Activated CD8-positive, alpha-beta memory T cell treated with anti-CD3 and anti-CD28 coated beads for 1 hour (primary cell): ENCODE measurements at places on chromosomes 5 and 9.

GRCh38 chr5:179927824-179928223, 20.1 kb upstream of the TBC1D9B start:
- DNase-seq, result no peak

DNA sequence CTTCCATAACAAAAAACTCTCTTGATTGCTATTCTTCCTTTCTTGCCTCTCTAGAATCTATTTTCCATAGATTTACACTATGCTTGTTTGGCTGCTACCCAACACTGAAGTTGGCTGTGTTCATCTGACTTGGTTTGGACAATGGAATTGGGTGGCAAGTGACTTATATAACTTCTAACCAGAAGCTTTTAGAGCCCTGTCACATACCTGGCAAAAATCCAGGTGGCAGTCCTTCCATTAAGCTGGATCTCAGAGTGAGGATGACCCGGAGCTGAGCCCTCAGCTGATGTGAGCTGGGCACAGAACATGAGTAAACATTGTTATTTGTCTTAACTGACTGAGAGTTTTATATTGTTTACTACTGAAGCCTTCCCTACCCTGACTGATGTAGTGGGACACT, 225.7 kb downstream of the TLR4 start:
- no peak for DNase-seq

GRCh38 chr5:9480499-9480898, 65.4 kb downstream of the SEMA5A start:
- DNase-seq, result no peak

DNA sequence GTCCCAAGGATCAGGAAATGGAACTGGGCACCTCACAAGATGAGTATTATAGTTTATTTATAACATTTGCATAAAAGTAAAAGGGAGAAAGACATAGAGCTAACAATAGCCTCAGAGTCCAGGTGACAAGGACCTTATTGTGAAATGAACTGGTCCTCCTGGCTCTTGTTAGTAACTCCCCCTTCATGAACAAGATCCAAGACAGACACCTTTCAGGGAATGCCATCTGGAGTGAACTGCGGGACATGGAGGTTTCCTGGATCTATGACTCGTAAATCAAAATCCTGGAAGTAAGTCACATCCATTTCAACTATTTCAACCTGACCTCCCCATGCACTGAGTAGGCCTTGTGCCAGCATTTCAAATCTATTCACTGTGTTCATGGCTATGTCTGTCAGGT, 129.5 kb upstream of the GAS1 start:
- DNase-seq, result no peak

DNA sequence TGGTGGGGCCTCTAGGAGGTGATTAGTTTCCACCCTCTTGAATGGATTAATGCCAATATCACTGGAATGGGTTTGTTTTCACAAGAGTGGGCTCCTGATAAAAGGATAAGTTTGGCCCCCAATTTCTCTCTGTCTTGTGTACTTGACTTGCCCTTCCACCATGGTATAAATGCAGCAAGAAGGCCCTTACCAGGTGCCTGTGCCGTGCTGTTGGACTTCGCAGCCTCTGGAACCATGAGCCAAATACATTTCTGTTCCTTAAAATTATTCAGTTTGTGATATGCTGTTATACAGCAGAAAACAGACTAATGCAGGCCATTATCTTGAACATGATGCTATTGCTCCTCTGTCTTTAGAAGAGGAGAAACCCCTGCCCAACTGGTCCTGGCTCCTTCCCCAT, 17.8 kb upstream of the BRD3 start:
- no peak for DNase-seq

GRCh38 chr5:111755942-111756381, 1.0 kb downstream of the NREP start:
- no peak for DNase-seq

DNA sequence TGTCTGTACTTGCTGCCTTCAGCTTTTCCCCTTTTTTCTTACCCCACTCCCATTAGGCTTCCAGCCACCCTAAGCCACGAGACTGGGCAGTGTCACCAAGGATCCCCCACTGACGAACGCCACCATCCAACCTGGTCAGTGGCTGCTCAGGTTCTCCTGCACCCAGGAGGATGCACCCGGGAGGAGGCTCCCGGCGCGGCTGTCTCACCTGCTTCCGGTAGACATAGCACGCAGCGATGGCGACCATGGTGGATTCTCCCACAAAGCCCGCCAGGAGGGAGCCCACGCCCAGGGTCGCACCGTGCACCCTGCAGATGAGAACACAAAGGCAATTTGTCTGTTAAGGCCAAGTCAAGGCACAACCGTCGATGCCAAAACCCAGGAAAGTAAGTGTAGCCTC, 48.1 kb downstream of the OTULIN start:
- DNase-seq, result no peak

DNA sequence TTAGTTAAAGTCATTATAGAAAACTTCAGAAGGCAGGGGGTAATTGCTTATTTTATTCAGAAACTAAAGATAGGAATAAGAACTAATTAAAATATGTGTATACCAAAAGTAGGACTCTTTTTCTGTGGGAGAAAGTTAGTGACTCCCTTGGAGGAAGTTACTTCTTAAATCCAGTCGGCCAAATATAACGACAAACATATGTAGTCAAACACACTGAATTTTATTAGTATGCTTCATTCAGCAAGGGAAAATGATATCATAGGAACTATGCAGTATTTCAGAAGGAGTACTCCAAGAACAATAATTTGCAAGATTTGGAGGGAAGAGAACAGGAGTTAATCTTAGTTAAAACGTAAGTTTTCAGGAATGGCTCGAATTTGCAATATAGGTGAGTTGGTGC, 432.6 kb downstream of the CYLC2 start:
- DNase-seq, result no peak

DNA sequence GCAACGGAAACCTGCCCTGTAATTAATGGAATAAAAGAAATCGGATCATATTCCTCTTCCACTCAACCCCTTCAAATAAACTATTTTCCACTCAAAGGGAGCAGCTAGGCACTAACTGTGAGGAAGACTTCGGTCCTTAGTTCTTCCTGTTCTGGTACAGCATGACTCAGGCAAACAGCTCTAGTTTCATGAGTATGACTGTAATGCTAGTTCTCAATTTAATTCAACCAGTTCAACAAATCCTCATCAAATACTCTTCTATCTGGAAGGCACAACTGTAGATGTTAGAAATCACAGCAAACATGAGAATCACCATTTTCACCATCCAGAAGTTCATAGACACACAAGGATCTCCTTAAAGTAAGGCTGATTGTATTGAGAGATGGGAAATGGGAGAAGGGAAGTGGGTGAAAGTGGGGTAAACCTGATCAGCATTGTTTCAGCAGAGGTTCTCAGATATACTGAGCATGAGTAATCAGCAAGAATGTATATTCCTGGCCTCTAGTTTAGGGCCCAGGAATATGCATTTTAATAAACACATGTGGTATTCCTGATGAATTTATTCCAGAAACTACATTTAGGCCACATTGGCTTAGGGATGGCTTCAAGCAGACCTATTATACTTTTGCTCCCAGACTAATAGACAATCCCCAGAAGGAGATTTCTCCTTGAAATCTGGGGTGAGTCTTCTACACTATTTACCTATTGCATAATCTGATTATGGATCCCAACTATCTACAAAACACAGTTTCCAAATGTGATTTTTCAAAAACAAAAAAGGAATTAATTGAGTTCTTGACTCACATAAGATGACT, 141.1 kb upstream of the SLC12A2 start:
- DNase-seq, result no peak

DNA sequence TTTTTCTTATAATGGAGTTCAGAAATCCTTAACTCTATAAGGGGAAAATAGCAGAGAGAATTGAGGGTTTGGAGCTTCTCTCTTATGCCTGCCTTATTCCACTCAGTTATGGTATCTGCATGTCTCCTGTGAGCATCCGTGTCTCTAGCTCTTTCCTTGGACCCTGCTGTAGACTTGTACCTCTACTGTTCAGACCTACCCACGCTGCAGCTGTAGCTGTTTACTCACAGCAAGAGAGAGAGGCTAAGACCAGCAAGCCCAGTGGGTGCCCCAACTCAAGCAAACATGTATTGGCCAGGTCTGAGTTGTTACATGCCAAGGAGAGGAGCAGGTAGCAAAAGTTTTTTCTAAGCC, 7.1 kb upstream of the PCSK1 start:
- DNase-seq, result no peak

DNA sequence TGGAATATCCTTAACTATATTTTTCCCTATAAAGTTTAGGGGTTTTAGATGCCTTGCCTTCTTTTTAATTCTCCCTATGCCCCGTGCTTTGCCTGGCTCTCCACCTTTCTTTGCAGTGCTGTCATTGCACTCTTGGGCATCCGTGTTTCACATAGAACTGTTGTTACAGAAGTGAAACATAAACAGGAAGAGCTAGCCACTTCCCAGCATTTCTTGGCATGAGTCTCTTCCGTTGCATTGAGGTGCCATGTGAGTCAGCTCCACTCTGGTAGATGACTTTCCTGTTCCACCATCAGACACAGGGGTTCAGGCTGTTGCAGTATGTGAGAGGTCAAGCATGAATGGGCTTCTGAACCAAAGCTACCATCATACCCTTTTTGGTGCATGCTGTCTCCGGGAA, 73.4 kb downstream of the ANGPTL2 start:
- DNase-seq, result no peak

GRCh38 chr5:77222722-77223121, 12.2 kb downstream of the PDE8B start:
- DNase-seq, result no peak

GRCh38 chr9:78562021-78562420, 265.1 kb downstream of the PSAT1 start:
- no peak for DNase-seq

DNA sequence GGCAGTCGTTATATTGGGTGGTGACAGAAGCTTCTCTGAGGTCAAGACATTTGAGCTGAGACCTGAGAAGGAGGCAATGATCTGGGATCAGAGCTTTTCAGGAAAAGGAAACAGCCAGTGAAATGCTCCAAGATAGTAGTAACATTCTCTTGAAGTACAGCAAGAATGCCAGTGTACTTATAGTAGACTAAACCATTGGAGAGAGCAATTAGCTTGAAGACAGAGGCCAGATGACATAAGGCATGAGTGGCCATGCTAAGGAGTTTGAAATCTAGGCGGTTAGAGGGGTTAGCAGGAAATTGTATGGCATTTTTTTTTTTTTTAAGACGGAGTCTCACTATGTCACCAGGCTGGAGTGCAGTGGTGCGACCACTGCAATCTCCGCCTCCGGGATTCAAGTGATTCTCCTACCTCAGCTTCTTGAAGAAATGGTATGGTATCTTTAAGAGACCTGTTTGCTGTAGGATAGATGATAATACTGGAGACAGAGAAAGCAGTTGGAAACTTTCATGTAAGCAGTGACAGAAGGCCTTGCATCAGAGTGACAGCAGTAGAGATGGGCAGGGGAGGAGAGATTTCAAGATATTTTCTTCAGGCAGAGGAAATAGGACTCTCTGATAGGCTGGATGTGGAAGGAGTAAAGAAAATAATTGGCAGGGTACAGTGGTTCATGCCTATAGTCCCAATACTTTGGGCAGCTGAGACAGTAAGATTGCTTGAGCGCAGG, 482.2 kb upstream of the PAPPA start:
- DNase-seq, result no peak

GRCh38 chr9:35341585-35341984, 148.3 kb upstream of the RUSC2 start:
- no peak for DNase-seq

GRCh38 chr5:142046191-142046590, 33.4 kb upstream of the GNPDA1 start:
- DNase-seq, result no peak

DNA sequence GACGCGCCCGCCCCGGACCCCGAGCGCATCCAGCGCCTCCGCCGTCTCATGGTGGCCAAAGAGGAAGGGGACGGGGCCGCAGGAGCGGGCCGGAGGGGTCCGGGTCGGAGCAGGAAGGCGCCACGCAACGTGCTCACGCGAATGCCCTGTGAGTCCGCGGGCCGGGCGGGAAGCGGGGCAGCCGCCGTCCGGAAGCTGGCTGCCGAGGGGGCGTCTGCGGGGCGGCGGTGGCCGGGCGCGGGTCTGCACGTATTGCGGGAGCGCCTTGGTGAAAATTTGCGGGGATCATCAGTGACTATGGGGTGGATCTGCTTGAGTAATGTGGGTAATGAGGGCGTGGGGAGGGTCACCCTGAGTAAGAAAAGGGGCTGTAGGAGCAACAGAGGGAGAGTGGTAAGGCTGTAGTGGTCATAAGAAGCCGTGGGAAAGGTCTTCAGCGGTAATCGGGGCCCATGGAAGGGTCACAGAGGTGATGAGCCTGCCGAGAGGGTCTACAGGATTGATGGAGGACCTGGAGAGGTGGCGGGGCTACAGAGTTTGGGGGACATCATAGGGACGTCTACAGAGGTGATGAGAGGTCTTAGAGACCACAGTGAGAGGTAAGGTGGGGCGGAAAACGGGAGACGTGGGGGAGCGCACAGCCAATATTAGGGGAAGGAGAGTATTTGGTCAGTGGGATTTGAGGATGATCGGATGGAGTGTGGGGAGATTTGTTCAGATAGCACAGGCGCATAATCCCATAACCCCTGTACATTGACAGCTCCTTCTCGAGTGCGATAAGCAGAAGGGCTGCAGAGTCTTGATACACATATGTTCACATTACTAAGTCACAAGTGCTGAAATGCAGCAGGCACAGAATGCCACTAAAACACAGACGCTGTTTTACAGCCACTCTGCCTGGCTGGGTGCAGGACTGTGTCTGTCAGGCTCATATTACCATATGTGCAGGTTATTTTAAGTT, 819 bp downstream of the LSM11 start:
- DNase-seq, result no peak

- DNase-seq, result no peak
Measured at GRCh38 chr9:82829818-82830217, 233.1 kb downstream of the RASEF start.

DNA sequence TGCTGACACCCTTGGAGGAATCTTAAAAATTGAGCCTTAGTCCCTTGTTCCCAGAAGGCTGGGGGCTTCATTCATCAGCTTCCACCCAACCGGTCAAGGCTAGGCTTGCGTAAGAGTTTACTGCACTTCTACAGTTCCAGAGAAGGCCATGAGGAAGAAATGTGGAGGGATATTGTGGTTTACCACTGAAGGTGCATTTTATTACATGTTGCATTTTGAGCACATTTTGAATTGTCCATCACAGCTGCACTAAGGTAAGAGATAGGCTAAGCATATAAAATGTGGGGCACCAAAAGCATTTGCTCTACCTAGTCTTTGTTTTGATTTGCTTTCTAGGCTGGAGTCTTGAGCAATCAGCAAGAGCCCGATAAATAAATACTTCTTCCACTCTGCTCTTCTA, 167.1 kb upstream of the PAPPA start:
- DNase-seq, result no peak

- DNase-seq, result no peak
Measured at GRCh38 chr5:148880197-148880596, 53.8 kb downstream of the ADRB2 start.

DNA sequence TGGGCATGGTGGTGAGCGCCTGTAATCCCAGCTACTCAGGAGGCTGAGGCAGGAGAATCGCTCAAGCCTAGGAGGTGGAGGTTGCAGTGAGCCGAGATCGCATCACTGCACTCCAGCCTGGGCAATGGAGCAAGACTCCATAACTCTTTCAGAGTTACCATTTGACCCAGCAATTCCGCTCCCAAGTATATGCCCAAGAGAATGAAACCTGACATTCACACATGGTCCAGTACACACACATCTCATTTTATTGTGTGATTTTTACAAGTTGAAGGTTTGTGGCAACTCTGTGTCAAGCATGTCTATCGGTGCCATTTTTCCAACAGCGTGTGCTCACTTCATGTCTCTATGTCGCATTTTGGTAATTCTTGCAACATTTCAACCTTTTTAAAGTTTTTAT, 24.9 kb upstream of the FIBCD1 start:
- no peak for DNase-seq

- DNase-seq, result no peak
Measured at GRCh38 chr5:54658010-54658409, 140.5 kb downstream of the SNX18 start.

- no peak for DNase-seq
Measured at GRCh38 chr9:127698386-127698785, 8.4 kb upstream of the CFAP157 start.
